ENCODE measurements at places on chromosomes 1 and 21. TPM values are rescaled to one million over a fixed set of nuclear protein-coding genes. Genes with fewer than 3 reads are reported as not detected.

The ADAMTSL4 gene
- 0.42 TPM for total RNA-seq

The PEAR1 gene
- 1.0 TPM for total RNA-seq

The LCE1F gene
- not detected for total RNA-seq

The OR2T1 gene
- not detected for total RNA-seq

The MFSD2A gene
- 13.8 TPM for total RNA-seq

The TMEM269 gene
- not detected for total RNA-seq

The OR2T6 gene
- total RNA-seq: not detected

DNA sequence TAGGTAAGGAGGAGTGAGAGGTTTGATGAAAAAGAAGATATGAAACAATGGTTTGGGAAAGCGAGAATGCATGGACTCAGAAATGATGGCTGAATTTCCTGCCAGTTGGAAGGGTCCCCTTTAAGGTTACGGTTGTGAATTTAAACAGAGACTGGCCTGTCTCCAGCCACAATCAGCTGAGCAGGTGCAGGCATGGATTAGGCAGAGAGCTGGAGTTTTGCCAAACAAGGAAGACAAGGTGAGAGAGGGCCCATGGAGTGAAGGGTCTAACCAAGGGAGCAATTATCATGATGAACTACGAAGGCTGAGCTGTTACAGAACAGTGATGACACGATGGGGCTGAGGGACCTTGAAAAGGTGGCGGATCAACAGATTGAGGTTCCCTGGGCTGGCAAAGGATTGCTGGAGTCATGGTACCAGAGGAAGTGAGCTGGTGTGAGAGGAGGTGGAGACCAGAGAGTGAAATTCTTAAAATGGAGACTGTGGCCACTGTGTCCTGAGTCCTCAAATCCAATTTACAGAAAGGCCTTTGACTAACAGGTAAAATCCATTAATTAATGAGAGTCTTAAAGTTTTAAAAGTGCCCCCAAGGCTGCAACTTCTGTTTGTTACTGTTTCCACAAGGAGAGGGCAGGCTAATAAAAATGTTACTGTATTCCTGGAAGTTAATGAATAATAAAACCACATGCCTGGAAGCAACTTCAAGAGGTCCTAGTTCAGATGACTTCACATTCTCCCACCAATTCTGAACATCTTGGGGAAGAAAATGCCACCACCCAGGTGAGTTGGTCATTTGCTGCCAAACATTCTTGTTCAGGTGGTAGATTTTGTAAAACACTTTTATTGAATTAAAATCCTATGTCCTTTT, 41.5 kb downstream of the LHX9 start:
- H3K36me3 ChIP-seq: no peaks in the 10 kb centered on the region
- no peak for DNase-seq
- H3K27ac ChIP-seq: no peak overlapping the region

GRCh38 chr1:44677201-44677766, 2.8 kb downstream of the ARMH1 start:
- H3K4me1 ChIP-seq: peaks cover 21% of the 10 kb centered on the region
- H3K36me3 ChIP-seq: no peaks in the 10 kb centered on the region
- no peak for DNase-seq
- no peak overlapping the region for H3K4me3 ChIP-seq
- no peak overlapping the region for H3K27ac ChIP-seq

DNA sequence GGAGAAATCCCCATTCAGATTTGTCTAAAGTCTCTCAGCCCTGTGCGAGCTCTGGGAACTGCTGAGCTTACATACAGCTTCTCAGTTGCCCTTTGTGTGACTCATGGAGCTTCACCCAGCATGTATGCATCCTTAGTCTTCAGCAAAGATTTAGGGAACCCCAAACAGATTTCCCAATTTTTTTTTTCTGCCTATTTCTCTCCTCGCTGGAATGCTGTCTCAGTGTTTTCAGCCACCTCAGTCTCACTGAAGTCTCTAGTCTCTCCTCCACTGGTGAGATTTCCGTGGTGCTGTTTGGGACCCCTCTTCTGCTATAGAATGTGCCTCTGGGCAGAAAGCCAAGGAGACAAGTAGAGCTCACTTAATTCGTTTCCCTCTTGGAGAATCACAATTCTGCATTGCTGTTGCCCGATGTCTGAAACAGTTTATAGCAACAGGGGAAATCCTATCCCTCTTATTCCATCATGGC, 28.1 kb upstream of the TXLNA start:
- no peak overlapping the region for H3K27ac ChIP-seq
- peak; percentile 26 for DNase-seq
- no peak overlapping the region for H3K4me3 ChIP-seq
- peaks cover 17% of the 10 kb centered on the region for H3K36me3 ChIP-seq
- no peaks in the 10 kb centered on the region for H3K4me1 ChIP-seq

GRCh38 chr1:153985341-153985912, 712 bp downstream of the RAB13 start:
- peaks cover 23% of the 10 kb centered on the region for H3K4me1 ChIP-seq
- H3K27me3 ChIP-seq: no peaks in the 10 kb centered on the region
- H3K36me3 ChIP-seq: peaks cover 36% of the 10 kb centered on the region
- peak overlapping the region; percentile 52 for H3K4me3 ChIP-seq
- peak; percentile 79 for DNase-seq
- H3K27ac ChIP-seq: peak overlapping the region; percentile 53

- no peak overlapping the region for H3K4me3 ChIP-seq
- H3K27ac ChIP-seq: no peak overlapping the region
- no peaks in the 10 kb centered on the region for H3K4me1 ChIP-seq
- no peaks in the 10 kb centered on the region for H3K36me3 ChIP-seq
Observed at GRCh38 chr1:87512431-87512830, 183.8 kb downstream of the LMO4 start.

DNA sequence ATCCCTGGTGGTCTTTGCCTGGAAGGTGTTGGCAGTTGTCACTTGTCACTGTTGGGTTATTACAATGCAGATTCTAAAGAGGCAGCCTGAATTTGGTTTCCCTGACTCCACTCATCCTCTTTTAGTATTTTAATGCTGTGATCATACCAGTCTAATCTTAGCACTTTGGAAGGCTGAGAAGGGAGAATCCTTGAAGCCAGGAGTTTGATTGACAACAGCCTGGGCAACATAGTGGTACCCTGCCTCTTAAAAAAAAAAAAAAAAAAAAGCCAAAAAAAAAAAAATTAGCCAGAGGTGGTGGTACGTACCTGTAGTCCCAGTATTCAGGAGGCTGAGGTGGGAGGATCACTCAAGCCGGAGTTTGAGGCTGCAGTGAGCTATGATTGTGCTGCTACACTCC, 7.7 kb downstream of the GIPC2 start:
- no peaks in the 10 kb centered on the region for H3K27me3 ChIP-seq
- no peaks in the 10 kb centered on the region for H3K36me3 ChIP-seq
- H3K27ac ChIP-seq: no peak overlapping the region
- no peak for DNase-seq
- H3K4me1 ChIP-seq: no peaks in the 10 kb centered on the region

GRCh38 chr1:223535319-223535718, 130.2 kb downstream of the CAPN8 start:
- H3K27me3 ChIP-seq: peaks cover 15% of the 10 kb centered on the region
- no peak overlapping the region for H3K4me3 ChIP-seq
- no peaks in the 10 kb centered on the region for H3K4me1 ChIP-seq
- DNase-seq: no peak
- H3K36me3 ChIP-seq: no peaks in the 10 kb centered on the region

- no peak for DNase-seq
- H3K36me3 ChIP-seq: no peaks in the 10 kb centered on the region
- no peaks in the 10 kb centered on the region for H3K27me3 ChIP-seq
- no peaks in the 10 kb centered on the region for H3K4me1 ChIP-seq
Observed at GRCh38 chr1:168689726-168690602, 39.0 kb downstream of the DPT start.

DNA sequence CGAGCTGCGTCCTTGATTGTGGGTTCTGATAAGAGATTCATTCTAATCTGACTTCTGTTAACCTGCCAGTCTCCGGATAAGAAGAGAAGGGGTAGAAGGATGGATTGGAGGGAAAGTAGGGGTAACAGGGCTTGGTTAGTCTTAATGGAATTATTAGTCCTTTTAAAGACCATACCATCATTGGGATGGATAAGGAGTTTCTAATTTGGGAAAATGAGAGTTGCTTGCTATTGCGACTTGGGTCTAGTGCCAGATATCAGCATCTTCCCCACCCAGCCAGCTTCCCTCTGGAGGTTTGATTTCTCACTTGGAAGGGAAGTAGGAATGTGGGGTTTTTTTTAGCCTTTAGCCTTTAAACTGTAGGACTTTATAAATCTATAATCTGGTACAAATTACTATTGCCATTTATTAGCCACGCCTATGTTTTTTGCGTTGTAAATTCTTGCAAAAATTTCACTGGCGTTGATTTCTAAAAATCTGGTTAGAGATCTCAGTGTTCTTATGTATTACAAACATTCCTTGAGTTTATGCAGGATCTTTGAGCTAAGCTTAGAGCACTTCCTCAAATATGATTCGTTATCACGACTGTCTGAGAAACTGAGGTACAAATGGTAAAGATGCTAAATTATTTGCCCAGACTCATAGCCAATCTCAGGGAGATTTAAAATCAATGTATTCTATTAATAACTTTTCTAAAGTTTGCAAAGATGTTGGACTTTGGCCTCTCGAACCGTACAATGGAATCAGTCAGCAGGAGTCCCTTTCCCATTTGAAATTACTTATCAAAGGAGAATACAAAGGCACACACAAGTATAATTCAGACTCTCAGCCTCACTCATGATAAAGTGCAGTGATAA, 1.3 kb downstream of the FAM20B start:
- H3K36me3 ChIP-seq: peaks cover 5% of the 10 kb centered on the region
- DNase-seq: no peak
- peak overlapping the region; percentile 98 for H3K4me3 ChIP-seq
- H3K27ac ChIP-seq: peak overlapping the region; percentile 95

DNA sequence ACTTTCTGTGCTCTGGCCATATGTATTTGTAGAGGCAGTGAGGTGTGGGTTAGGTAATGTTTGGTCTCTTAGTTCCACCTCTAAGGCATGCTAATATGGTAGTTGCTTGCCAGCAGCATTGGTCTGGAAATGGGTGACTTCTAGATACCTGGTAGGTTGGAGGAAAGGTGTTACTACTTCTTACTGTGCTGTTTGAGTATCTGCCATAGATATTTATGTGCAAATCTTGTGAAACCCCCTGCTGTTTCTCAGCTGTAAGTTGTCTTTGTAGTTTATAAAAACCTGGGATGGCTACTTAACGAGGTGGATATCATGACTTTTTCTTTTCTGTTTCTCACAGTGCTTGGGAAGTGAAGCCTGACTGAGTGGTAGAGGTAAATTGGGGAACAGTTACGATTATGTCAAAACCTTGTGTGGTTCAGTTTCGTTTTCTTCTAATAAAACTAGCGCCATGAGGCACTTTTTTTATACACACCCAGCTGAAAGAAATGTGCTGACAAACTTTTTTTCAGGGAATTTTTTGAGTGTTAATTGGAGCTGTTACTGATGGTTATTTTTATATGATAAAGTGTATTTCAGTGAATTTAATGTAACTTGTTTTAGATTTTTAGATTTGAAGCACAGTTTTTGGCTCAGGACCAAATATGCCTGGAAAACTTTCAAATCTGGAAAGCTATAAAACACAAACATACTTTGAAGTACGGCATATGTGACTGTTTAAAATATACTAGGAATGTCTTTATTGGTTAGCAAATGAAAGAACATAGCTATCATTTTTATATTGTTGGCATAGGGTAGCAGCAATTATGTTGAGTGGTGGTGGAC, 42.1 kb downstream of the CAMSAP2 start:
- peaks cover 26% of the 10 kb centered on the region for H3K4me1 ChIP-seq
- peak overlapping the region; percentile 16 for H3K4me3 ChIP-seq
- H3K36me3 ChIP-seq: peaks cover 28% of the 10 kb centered on the region

DNA sequence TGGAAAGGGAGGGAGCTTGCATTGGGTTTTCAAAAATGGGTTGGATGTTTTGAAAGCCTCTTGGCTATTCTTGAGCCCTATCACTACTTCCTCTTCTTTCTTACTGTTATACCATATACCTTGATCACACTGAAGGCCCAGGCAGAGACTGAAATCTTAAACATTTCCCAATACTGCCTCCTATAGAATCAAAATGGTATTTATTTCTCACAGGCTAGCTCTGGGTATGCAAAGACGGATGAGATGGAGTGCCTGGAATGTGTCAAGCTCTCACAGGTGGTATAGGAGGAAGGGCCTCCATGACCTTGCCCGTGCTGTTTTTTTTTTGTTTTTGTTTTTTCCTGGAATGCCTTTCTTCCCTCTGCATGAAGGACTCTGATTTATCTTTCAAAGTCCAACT, 268.4 kb upstream of the USP24 start:
- H3K4me1 ChIP-seq: no peaks in the 10 kb centered on the region
- no peaks in the 10 kb centered on the region for H3K36me3 ChIP-seq
- no peaks in the 10 kb centered on the region for H3K27me3 ChIP-seq

DNA sequence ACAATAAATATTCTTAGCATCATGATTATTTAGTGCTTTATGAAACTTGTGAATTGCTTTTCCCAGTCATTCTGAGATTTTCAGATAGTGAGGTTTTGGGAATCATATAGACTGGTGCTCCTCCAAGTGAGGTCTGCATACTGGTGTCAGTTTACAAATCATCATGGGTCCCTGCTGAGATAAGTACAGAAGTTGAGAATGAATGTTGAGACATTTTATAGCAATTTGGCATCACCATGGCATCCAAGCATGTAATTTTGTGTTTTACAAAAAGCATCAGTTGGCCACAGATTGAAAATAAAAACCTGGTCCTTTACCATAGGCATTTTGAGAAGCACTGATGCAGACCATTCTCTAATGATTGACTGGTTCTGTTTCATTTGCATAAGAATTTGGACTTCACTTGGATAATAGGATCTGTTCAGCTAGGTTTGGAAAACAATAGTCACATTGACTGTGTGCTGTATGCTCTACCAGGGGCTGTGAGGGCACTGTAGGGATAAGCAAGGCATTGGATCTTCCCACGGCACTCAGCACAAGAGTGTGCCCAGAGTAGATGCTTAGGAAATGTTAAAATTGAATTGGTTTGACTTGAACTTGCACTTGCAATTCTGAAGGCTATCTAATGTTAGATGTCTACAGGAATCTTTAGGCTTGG, 79.0 kb upstream of the JUN start:
- no peak for DNase-seq
- H3K4me1 ChIP-seq: no peaks in the 10 kb centered on the region
- H3K27ac ChIP-seq: no peak overlapping the region
- H3K4me3 ChIP-seq: no peak overlapping the region
- no peaks in the 10 kb centered on the region for H3K27me3 ChIP-seq

DNA sequence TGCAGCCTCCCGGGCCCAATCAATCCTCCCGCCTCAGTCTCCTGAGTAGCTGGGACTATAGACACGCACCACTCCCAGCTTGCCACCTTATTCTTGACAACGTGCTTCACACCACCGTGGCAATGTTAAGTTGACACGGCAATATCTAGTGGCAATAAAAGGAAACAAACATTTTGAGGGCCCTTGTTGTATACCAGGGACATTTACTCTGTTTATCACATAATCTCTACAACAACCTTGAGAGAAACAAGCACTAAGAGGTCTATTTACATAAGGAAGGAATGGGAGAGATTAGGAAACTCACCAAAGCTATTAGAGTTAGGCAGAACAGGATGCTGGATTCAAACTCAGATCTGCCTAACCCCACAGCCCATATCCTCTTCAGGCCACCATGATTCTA, 3.1 kb downstream of the KLHDC8A start:
- no peaks in the 10 kb centered on the region for H3K4me1 ChIP-seq
- peaks cover 14% of the 10 kb centered on the region for H3K27me3 ChIP-seq
- DNase-seq: no peak
- H3K4me3 ChIP-seq: no peak overlapping the region
- H3K36me3 ChIP-seq: no peaks in the 10 kb centered on the region

Data from SJSA1 (cell line).